ENCODE measurements at places on chromosomes 3 and 15. TPM values are rescaled to one million over a fixed set of nuclear protein-coding genes. Genes with fewer than 3 reads are reported as not detected.

The CLDN18 gene
- total RNA-seq, result 6.7 TPM

The HAUS2 gene
- total RNA-seq, result 12.5 TPM

The RFT1 gene
- 21.3 TPM for total RNA-seq

The CLSTN2 gene
- 7.1 TPM for total RNA-seq

The ZNF80 gene
- 0.17 TPM for total RNA-seq

The C3orf80 gene
- total RNA-seq, result 0.55 TPM

The B3GNT5 gene
- total RNA-seq, result 27.1 TPM

The ARGFX gene
- total RNA-seq, result not detected

The RTP1 gene
- not detected for total RNA-seq

The GPR62 gene
- total RNA-seq, result 0.55 TPM

The FURIN gene
- 33.8 TPM for total RNA-seq

GRCh38 chr3:83218383-83219200, 1457.1 kb upstream of the GBE1 start:
- no peak for DNase-seq

GRCh38 chr3:79148786-79149185, 619.0 kb downstream of the ROBO1 start:
- no peak for DNase-seq

DNA sequence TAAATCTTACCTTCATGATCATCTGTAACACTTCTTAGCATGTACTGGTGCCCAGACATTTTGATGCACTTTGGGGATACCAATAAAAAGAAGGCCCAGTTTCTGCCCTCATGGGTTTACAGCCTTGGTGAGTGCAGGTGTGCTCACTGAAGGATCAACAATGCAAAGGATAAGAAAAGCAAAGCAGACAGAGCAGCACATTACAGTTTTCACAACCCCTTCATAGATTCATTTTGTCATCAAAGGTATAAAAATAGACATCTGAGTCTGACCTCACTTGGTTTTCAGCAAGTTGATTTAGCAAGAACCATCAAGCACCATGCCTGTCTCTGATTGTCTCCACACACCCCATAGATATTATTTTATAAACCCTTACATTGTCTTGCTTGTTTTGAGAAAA, 77.6 kb downstream of the BFSP2 start:
- DNase-seq, result no peak

GRCh38 chr3:107857854-107858253, 233.0 kb downstream of the CD47 start:
- no peak for DNase-seq

- DNase-seq, result no peak
Observed at GRCh38 chr3:29240248-29240647, 40.6 kb upstream of the RBMS3 start.

DNA sequence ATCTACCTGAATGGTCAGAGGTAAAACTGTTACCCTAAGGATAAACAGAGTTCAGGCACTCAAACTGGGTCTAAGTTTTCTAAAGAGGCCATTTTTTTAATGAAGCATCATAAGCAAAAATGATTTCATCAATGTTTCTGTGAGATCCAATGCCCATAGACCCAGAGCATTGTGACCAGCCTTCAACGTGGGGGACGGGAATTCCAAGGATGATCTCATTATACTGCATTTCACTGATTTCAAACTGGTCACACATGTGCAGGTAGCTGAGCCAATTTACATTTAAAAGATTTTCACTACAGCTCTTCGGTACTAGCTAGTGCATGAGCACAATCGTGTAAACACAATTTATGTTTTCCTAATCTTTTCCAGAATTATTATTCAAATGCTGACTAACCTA, 472.9 kb downstream of the DIPK2A start:
- DNase-seq, result no peak

DNA sequence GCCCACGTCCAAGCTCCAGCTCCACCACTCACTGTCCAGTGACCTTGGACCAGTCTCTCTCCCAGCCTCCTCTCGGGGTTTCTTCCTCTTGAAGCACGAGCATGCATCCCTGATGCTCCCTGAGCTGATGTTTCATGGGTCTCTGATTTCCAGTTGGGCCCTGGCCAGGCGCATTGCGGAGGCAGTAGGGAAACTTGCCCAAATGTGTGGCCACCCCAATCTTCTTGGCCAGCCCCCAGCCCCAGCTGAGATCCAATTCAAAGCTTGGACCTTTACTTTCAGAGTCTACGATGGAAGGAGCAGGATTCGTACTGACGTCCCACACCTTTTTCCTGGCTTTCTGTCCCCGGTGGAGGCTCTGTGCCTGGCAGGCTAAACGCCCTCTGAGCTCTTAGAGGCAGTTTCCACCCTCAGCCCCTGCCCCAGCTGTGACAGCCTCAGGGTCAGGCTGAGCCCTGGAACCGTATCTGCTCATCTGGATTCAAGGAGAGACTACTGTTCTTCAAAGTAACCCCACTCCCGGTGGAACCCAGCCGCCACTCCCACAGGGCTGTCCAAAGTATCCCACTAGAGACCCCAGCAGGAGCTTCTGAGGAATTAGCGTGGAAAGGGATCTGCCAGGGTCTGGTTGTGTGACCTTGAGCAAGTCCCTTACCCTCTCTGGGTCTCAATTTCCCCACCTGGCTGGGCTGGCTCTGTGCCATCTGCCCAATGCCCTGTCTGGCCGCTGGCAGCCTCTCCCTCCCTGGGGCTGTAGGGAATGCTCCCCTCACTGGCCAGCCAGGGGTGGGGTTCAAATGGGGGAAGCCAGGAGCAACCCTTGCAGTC, 37.4 kb downstream of the CPN2 start:
- DNase-seq, result no peak

- DNase-seq, result no peak
Observed at GRCh38 chr15:66923438-66923881, 141.9 kb upstream of the SMAD3 start.

DNA sequence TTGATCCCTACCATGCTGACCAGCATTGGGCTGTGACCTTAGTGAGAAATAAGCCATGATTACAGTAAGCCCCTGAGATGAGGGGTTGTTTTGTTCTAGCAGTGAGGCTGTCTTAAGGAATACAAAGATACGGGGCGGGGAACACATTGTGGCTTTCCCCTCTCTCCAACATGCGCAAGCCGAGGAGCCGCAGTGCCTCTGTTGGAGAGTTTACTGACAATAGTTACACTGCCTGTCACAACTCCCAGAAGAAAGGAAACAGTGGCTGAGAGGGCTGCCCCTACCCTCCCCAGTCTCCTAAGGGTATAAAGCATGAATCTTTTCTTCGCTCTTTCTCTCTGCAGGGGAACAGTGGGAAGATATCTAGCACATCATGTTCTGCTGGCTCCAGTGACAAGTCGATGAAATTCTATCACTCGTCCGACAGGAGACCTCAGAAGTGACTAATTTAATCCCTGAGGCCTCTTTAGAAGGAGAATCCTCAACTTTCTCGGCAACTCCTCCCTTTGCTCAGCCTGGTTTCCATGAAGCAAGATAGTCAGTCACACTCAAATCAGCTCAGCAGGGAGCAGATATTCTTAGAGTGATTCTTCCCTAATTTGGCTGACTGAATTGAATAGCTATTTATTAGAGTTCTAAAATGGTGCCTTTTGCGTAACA, 409.0 kb upstream of the PROK2 start:
- DNase-seq, result no peak

GRCh38 chr3:64694114-64694513, 6.3 kb upstream of the ADAMTS9 start:
- DNase-seq, result no peak

- peak; percentile 57 for DNase-seq
Observed at GRCh38 chr15:74179101-74179841, 5.8 kb downstream of the ISLR start.

DNA sequence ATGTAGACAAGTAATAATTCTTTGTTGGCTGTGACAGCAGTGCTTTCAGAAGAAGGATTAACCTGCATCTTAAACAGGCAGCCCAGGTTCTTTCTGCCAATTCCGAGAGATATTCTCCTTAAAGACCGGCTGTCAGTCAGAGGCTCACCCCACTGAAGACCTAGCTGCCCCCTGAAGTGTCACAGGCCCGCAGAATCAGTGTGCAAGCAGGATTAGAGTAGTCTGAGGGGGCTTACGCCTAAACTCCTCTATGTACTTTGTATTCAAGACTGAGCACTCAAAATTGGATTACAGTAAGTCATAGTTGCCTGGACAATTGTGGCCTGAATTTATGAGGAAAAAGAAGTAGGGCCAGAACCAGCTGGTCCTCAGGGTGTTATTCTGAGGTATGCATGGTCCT, 342.9 kb downstream of the CLSTN2 start:
- no peak for DNase-seq

DNA sequence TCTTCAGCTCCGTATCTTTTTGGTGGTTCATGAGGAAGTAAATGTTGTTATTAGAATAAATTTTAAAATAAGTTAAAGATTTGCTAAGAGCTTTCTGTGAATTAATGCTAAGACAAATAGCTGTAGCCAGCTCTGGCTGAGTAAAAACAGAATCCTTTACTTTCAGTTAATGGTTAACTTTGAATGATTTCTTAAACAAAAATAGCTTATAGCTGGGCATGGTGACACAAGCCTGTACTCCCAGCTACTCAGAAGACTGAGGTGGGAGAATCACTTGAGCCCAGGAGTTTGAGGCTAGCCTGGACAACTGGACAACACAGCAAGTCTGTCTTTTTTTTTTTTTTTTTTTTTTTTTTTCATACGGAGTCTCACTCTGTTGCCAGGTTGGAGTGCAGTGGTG, 25.0 kb downstream of the TCAIM start:
- peak; percentile 50 for DNase-seq

All from mucosa of gallbladder (tissue), 1 donor.